ENCODE measurements at places on chromosomes 2 and 18.

DNA sequence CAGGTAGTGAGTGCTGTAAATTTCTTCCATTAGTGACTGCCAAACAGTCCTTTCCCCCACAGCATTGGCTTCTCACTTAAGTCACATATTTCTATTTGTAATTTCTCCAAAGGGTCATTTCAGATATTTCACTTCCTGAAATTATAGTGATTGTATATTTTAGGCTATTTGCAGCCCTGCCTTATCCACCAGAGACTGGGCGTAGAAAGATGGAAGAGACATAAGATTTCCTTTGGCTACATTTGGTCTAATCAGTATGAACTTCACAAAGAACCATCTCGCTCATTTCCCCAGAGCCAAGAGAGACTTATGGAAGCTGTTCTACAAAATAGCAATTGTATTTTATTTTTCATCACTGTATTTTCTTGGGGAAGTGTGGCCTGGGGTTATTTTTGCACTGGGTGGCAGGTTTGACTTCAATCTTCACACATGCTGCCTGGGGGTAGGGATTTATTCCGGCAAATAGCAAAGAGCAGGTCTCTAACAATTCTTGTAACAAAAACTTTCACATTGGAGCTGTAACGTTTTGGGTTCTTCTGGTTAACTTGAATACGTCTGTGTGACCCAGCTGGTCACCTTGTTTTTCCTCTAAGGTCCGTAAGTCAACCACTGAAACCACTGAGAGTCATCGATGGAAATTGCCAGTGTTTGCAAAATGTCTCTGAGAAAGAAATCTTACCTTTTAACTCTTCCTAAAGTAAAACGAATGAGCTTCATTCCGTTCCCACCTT is 170.6 kb upstream of the SERPINE2 start:
- DNase-seq = no peak

- peak; percentile 14 for DNase-seq
Observed at GRCh38 chr2:152924722-152925121, 206.3 kb downstream of the ARL6IP6 start.

DNA sequence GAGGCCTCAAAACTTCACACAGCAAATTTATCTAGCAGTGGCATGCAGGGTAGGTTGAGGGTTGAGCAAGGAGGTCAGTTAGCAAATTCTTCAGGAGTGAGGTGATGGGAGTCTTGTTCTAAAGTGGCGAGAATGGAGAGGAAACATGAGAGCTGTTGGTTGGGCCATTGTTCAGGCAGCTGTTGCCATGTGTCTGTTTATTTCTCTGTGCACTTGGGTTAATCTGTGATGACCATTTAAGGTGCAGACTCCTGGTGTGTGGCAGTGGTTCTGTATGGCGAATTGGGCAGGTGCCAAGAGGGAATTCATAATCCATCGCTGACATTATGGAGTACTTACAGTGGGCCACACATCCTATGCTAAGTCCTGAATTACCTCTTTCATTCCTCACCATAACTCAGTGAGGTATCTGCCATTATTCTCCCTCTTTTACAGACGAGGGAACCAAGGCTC is 30.4 kb downstream of the TMEM178A start:
- peak; percentile 90 for DNase-seq

- DNase-seq = no peak
Observed at GRCh38 chr18:48621240-48621639, 82.4 kb downstream of the CTIF start.

DNA sequence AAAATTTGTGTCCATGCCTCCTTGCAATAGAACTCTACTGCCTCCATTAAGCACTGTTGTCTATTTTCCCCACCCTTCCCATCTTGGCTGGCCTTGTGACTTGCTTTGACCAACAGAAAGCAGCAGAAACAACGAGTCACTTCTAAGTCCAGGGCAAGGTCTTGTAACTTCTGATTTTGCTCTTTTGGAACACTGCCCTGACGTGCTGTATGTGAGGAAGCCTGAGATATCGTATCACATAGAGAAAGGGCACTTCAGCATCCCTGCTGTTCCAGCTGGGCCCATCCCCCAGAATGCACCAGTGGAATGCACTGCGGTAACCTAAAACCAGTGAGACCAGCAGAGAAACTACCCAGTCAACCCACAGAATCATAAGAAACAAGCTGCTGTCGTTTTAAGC is 28.1 kb downstream of the NCKAP1 start:
- no peak for DNase-seq

DNA sequence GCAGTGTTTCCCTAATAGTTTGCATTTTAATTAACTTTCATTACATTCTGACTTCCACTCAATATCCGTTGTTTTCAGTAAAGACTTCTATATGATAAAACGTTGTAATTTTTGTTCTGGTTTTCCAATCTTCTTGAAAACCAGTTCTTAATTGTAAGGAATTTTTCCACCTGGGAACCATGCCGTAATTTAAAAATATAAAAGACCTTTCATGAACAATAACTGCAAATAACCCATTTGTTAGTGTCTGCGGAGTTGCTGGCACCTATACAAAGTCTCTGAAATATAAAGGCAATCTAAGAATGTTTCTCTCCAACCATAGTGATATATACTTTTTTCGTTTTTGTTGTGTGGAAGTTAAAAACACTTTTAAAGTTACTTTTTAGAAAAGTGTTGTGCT is 7.7 kb upstream of the SATB2 start:
- no peak for DNase-seq

DNA sequence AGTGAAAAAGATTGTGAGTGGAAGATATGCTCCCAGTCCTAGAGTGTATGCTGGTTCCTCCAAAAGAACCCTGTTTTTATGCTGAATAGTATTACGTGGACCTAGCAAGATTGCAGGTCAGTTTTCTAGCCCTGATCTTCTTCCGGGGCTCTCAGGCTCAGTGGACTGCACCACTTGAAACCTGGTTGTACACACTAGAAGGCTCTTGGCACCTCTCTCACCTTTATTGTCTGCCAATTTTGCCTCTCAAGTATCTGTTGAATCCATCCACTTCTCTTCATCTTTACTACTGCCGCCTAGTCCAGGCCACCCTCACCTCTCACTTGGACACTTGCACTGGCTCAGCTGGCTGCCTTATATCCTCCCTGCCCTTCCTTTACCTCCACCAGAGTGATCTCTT is 16.8 kb downstream of the TTC39C start:
- DNase-seq = no peak

All from NCI-H1105 treated with DMSO at 0.1 percent for 48 hours (cell line).